CD14-positive monocyte (primary cell): ENCODE measurements at places on chromosomes 4 and X.

DNA sequence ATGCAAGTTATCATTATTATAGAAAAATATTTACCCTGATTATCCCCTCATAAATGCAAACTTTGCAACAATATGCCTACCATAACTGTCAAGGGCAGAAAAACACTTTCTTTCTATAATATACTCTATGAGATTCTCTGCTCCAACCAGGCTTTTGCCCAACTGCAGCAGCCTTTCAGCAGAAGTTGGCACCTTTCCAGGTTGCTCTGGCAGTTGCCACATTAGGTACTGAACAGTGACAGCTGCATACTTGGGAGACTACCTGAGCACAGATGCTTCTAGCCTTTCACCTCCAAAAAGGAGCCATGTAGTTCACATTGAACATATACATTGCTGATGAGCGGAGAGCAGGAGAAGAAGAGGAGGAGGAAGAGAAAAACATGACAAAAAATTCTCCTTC lies 69.5 kb upstream of the BRWD3 start:
- DNase-seq = no peak

DNA sequence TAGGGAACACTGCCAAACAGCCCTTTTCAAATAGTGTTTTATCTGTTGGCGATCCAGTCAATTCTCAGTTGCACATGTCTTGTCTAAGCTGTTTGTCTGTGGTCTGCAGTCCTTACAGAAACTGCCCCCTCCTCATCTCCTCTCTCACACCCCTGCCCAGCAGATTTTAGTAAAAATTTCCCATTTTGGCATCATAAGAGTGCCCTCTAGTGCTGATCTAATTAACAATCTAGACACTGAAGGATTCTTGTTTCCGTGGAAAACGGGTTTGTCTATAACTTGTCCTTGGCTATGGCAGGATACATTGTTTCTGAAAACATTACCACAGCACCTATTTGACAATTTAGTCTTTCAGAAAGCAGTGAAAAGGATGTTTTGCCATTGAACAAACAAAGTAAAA lies 227.2 kb upstream of the MBNL3 start:
- DNase-seq = no peak

DNA sequence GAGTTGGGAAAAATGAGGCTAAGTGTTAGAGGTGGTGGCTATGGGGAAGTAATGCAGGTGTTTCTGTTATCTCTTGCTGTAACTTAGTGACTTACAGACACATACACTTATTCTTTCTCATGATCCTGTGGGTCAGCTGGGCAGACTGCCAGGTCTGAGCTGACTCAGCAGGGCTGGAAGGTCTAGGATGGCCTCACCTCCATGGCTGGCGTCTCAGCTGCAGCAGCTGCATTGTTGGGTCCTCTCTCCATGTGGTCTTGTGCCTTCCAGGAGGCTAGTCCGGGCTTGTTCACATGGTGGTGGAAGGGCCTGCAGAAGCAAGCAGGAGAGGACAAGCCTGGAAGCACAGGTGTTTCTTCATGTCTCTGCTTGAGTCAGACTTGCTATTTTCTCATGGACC lies 172.7 kb downstream of the NHS start:
- peak; percentile 12 for DNase-seq

DNA sequence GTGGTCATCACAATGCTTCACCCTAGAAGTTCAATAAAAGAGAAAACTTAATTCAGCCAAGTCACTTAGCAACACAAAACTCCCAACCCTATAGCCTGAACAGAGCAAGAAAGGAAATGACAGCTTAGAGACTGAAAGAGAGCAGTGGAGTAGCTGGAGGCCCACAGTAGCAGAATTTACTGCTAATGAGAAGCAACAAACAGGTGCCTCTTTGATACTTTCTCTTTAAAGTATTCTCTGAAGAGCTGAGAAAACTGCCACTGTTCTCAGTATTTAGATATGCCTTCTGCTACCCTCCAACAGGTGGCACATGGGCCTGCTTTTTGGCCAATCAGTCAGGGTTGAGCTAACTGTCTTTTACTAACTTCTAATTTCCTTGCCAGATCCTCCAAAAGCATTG lies 240.0 kb downstream of the GPC3 start:
- DNase-seq = no peak

- DNase-seq = no peak
These were observed 318.5 kb downstream of the EVC2 start for GRCh38 chr4:5389756-5390310.

GRCh38 chr4:80422727-80423404 lies 87.3 kb downstream of the CFAP299 start:
- no peak for DNase-seq

GRCh38 chr4:109432696-109433095 lies 919 bp upstream of the SEC24B start:
- no peak for DNase-seq

DNA sequence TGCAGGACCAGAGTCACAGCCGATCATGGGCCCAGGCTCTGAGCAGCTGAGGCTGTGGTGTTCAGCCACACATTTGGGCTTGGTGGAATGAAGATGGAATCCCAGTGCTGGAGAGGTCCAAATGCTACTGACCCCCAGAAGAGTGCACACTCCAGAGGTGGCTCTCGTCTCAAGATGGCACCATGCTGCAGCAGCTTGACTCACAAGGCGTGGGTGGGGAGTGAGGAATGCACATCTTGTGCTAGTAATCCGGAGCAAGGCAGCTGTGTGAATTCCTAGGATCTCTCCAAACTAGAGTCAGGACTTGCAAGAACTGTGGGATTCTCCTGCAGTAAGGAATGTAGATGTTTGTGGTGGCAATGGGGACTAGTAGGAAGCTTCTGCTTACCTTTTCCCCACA lies 28.7 kb downstream of the RAB28 start:
- no peak for DNase-seq
